ENCODE measurements at places on chromosomes 5 and 9. TPM values are rescaled to one million over a fixed set of nuclear protein-coding genes. Genes with fewer than 3 reads are reported as not detected.

FBXL7 gene
- 12.6 TPM for total RNA-seq

SOHLH1 gene
- total RNA-seq = not detected

KIF20A gene
- total RNA-seq = 1.3 TPM

MCC gene
- total RNA-seq = 62.4 TPM

TMEM215 gene
- total RNA-seq = not detected

HBEGF gene
- 0.41 TPM for total RNA-seq

NUTM2F gene
- not detected for total RNA-seq

TRAF1 gene
- total RNA-seq = 1.8 TPM

PCDHB5 gene
- 0.45 TPM for total RNA-seq

PLGRKT gene
- total RNA-seq = 6.5 TPM

IL5 gene
- not detected for total RNA-seq

SLC12A2 gene
- 53.1 TPM for total RNA-seq

PCDHB12 gene
- 0.18 TPM for total RNA-seq

SPRY4 gene
- total RNA-seq = 1.3 TPM

SEMA5A gene
- total RNA-seq = 57.0 TPM

PCDHB10 gene
- 0.41 TPM for total RNA-seq

SYNPO gene
- total RNA-seq = 3.9 TPM

IFNK gene
- total RNA-seq = not detected

NOL8 gene
- 36.5 TPM for total RNA-seq

STPG3 gene
- not detected for total RNA-seq

MYORG gene
- 1.3 TPM for total RNA-seq

OTULIN gene
- 26.2 TPM for total RNA-seq

SIMC1 gene
- 1.8 TPM for total RNA-seq

FOXD4L6 gene
- total RNA-seq = not detected

MLANA gene
- not detected for total RNA-seq

TEX48 gene
- total RNA-seq = not detected

CLIC3 gene
- total RNA-seq = 4.3 TPM

PCDHA6 gene
- 1.3 TPM for total RNA-seq

CNTFR gene
- total RNA-seq = not detected

PALM2AKAP2 gene
- 4.2 TPM for total RNA-seq

BTNL3 gene
- total RNA-seq = not detected

FGFR4 gene
- 0.74 TPM for total RNA-seq

PLPP6 gene
- total RNA-seq = 4.6 TPM

PRKAA1 gene
- 154 TPM for total RNA-seq

C9orf40 gene
- total RNA-seq = 9.9 TPM

ASPN gene
- total RNA-seq = 65.8 TPM

IFNA5 gene
- not detected for total RNA-seq

IL4 gene
- not detected for total RNA-seq

SPATA31D4 gene
- not detected for total RNA-seq

LCN15 gene
- total RNA-seq = not detected

CTNND2 gene
- total RNA-seq = 1.9 TPM

YIPF5 gene
- 83.9 TPM for total RNA-seq

SHISAL2B gene
- not detected for total RNA-seq

LRRC70 gene
- total RNA-seq = 1.2 TPM

HAUS6 gene
- 26.8 TPM for total RNA-seq

LCN9 gene
- total RNA-seq = not detected

DDX4 gene
- not detected for total RNA-seq

MCTP1 gene
- 1.5 TPM for total RNA-seq
